ENCODE measurements at places on chromosomes 7 and 10.

- DNase-seq, result no peak
Observed at GRCh38 chr7:27182285-27182841, 2.7 kb downstream of the HOXA11 start.

- DNase-seq, result no peak
Observed at GRCh38 chr10:44004913-44005787, 356.5 kb upstream of the ZNF32 start.

GRCh38 chr7:158357898-158358821, 229.5 kb downstream of the PTPRN2 start:
- no peak for DNase-seq

DNA sequence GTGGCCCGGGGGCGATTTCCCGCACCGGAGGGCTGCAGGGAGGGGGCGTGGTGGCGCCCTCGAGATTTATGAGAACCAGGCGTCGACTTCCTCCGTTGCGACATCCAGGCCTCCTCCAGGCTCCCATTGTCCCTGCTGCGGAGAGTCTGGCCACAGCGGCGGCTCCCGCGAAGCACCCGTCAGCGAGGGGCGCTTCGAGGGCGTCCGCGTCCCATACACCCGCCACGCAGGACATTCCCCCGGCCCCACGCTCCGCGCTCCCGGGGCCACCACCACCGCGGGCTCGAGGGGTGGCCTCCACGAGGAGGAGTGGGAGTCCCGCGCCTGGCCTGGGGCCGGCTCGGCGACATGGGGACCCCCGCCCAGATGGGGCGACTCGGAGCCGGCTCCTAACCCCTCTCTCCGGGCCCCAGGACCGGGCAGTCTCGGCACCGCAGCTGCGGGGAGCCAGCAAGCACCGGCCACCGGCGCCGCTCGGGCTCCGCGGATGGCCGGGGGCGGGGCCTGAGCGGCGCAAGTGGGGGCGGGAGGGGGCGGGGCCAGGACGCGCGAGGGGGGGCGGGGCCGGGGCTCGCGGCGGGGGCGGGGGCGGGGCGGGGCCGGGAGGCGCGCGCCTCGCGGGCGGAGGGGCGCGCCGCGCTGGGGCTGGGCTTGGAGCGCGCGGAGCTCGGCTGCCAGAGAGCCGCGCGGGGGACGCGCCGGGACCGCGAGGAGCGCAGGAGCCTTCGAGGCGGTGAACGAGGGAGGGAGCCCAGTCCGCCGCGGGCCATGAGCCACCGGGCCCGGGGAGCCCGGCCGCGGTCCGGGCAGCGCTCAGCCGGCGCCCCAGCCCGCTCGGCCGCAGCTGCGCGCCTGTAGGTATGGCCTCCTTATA, at the start of gene SH2B2:
SH2B2 (plus strand) TSS at position 632 of the 874 bp plus-strand sequence. CDS start 13,683 bp downstream, outside the sequence.
- peak; percentile 48 for DNase-seq

DNA sequence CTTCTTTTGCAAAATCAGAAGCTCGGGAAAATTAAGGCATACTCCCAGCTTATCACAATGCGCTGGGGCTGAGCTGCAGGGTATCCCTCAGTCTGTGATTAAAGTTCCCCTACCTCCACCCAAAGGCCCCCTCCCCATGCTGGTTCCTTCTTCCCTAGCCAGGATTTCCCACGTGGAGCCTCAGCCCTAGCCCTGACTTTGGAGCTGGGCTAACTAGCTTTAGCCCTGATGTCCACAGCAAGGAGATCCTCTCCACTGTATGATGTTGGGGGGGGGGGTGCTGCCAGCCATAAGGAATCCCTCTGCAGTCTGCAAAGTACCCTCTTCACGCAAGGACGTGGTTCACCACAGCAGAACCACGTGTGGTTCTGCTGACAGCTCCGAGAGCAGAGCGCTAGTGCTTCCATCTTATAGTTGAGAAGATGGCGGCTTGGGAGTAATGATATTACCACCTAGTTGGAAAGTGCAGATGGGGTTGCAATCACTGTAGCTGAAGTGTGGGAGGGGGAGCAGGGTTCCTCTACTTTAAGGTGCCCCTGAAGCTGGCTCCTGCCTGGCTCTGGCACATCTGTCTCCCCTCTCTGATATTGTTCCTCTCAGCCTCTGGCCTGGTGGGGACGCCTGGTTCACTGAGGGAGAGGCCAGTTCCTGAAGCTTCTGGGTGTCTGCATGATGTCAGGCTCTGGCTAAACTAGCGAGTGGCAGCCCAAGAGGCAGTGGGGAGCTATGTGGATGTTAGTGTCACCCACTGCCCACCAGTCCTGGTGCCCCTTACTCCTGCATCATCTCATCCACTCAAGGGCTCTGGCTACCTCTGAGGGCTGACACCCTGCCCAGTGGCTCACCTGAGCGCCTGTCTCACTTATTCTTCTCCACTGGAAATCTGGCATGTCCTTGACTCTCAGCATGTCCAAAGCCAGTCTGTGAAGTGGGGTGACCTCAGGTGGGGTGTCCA, 270.7 kb downstream of the RPS24 start:
- no peak for DNase-seq

GRCh38 chr7:111190804-111191203, 99.9 kb downstream of the LRRN3 start:
- DNase-seq, result no peak

DNA sequence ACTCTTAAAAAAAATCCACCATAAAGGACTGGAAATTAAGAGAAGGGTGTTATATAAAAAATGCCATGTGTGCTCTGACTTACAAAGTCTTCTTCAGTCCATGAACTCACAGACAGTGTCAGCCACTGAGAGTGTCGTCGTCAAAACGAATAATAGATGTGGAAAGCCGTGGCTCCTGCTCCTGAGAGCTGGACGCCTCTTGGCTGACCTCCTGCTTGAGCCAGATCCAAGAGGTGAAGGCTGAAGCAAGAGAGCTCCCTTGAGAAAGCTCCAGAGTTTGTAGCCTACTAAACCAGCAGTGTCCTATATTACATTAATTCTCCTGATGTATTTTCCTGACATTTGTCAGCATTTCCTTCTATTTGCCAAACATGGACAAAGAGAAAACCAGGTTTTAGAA, 234.3 kb upstream of the C7orf33 start:
- no peak for DNase-seq

DNA sequence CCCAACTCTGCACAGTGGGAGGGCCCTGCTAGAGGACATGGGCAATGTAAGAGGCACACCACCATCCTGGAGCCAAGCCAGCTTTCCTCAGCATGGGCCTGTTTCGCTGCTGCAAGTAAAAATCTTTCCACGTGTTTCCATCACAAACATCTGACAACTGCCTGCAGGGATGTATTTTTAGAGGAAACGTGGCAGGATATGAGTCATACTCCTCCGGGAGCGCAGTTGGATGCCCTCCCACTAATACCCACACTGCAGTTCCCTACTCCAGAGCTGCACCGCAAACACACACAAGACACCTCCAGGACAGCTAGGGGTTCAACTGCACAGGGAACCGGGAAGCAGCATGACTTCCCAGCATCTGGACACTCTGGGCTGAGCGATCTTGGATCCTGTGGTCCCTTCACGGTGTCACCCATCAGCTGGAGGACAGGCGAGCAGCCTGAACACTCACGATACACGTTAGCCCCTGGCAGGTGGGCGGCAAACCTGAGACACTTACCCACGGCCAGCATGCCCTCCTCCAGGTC, 26.1 kb downstream of the PLAC9 start:
- no peak for DNase-seq

GRCh38 chr10:23186178-23186577, 5.9 kb upstream of the PTF1A start:
- DNase-seq, result no peak

- DNase-seq, result no peak
Observed at GRCh38 chr7:14687777-14688176, 214.8 kb downstream of the DGKB start.

DNA sequence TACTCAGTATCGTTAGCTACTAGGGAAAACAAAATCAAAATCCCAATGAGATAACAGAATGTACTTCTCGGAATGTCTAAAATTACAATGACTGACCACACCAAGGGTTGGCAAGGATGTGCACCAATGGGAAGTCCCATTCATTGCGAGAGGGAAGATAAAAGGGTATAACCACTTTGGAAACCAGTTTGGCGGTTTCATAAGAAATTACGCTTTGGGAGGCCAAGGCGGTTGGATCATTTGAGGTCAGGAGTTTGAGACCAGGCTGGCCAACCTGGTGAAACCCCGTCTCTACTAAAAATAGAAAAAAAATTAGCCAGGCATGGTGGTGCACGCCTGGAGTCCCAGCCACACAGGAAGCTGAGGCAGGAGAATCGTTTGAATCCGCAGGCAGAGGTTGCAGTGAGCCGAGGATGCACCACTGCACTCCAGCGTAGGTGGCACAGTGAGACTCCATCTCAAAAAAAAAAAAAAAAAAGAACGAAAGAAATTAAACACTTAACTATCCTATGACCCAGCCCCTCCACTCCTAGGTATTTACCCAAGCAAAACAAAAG, 7.6 kb downstream of the HACD1 start:
- no peak for DNase-seq

- no peak for DNase-seq
Observed at GRCh38 chr10:86654411-86655172, at the start of gene OPN4. Gene OPN4 (plus strand): TSS chr10:86654547. CDS start chr10:86654784, 237 bp downstream.

- no peak for DNase-seq
Observed at GRCh38 chr7:158602905-158603772, 15.5 kb upstream of the PTPRN2 start.

DNA sequence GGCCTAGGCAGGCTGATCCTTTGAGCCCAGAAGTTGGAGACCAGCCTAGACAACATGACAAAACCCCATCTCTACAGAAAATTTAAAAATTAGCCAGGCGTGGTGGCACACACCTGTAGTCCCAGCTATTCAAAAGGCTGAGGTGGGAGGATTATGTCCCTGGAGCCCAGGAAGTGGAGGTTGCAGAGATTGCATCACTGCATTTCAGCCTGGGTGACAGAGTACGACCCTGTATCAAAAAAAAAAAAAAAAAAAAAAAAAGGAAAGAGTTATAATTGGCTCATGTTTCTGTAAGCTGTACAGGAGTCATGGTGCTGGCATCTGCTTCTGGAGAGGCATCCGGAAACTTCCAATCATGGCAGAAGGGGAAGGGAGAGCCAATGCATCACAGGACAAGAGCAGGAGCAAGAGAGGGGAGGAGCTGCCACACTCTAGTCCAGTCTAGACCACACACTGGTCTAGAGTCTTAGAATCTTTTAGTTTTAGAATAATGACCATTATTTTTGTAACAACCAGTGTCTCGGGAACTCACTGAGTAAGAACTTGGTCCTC, 16.8 kb downstream of the DOCK1 start:
- no peak for DNase-seq

DNA sequence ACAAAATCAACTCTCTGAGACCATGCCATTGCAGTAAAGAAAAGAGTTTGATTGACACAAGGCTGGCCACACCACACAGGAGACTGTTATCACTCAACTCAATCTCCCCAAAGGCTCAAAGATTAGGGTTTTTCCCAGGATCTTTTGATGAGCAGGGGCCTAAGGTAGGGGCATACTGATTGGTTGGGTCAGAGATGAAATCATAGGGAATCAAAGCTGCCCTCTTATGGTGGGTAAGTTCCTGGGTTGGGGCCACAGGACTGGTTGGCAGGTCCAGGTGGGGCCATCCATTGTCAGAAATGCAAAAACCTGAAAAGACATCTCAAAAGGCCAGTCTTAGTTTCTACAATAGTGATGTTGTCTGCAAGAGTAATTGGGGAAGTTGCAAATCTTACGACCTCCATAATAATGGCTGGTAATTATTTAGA, 91.6 kb downstream of the AKR1D1 start:
- no peak for DNase-seq

DNA sequence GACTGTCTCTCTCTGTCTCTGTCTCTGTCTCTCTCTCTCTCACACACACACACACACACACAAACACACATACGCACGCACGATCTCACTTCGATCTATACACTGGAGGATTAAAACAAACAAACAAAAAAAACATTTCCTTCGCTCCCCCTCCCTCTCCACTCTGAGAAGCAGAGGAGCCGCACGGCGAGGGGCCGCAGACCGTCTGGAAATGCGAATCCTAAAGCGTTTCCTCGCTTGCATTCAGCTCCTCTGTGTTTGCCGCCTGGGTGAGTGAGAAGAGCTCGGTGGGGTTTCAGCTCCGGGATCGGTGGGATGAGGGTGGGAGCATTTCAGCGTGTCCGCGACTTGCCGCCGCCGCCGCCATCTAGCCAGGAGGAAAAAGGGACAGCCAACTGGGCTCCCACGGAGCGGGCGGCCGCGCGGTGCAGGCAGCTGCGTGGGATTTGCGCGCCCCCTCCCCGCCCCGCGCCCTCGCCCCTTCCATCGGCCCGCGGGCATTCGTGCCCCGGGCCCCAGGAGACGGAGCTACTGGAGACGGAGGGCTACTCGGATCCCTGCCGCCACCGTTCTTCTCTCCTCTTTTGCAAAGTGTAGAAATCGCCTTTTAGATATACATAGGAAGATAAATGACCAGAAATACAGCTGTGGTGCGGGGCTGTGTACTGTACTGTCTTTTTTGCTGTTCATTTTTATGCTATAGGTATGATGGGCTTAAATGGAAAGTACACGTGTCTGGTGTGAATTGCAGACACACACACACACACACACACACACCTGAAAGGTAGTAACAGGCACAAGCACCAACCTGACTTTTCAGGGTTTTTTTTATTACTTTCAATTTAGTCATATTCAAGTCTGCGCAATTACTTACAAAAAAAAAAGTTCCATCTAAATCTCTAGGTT, 581 bp downstream of the PTPRZ1 start:
- no peak for DNase-seq

DNA sequence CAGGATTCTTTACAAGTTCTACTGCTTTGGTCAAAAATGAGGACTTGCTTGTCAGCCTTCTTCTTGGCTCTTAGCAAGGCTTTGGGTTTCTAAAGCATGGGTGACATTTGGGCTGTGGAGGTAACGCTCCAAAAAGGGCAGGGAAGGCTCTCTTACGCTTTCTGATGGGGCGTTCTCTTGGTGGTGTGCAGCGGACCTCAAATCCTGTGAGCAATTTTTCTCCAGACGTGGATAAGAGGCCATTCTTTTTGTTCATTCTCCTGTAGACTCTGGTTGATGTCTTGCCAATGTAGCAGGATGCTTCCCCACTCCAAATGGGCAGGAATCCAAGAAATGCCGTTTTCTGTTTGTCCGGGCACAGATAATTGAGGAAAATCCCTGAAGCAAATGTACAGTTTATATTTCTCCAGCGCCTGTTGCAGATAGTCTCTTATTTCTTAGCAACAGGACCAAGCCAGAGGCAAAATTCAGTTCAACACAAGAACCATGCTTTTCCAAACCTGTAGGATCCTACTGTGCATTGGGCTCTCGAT, 138.4 kb upstream of the NFE2L3 start:
- DNase-seq, result no peak

DNA sequence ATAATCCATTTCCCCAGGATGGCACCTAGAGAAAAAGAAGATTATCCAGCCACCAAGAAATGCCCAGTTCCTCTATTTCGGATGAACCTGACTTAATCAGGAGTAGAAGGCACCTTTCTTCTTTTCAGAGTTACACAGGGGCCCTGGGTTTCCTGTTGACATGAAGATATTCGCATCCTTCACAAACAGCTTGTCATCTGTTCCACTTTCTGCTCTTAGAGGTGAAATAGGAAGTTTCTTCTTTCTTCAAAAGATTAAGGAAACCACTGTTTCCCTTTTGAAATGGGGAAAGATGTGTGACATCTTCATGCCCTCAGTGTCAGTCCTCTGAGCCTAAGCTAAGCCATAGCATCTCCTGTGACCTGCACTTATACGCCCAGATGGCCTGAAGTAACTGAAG, 39.1 kb upstream of the RAB18 start:
- DNase-seq, result no peak

- DNase-seq, result no peak
Observed at GRCh38 chr7:53218730-53219504, 183.5 kb downstream of the POM121L12 start.
